Caki2 (cell line): ENCODE measurements at places on chromosomes 3 and 15. TPM values are rescaled to one million over a fixed set of nuclear protein-coding genes. Genes with fewer than 3 reads are reported as not detected.

Gene CCR8
- not detected in 2 replicates for total RNA-seq

Gene ERICH6
- total RNA-seq = not detected in 2 replicates

Gene SERINC4
- not detected in 2 replicates for total RNA-seq

Gene STAC
- 8.7 and 13.3 TPM in 2 replicates for total RNA-seq

Gene PP2D1
- not detected in 2 replicates for total RNA-seq

Gene CCDC191
- 0.14 and 0.23 TPM in 2 replicates for total RNA-seq

Gene ZNF80
- total RNA-seq = not detected in 2 replicates

Gene PPP1R14D
- not detected in 2 replicates for total RNA-seq

Gene ASB14
- total RNA-seq = not detected in 2 replicates

Gene SPTBN5
- not detected in 2 replicates for total RNA-seq

Gene LRRC34
- total RNA-seq = 12.0 and 13.2 TPM in 2 replicates

Gene ZNF106
- 7.8 and 27.4 TPM in 2 replicates for total RNA-seq

Gene CLDN18
- not detected in 2 replicates for total RNA-seq

Gene SHC4
- total RNA-seq = 0.41 TPM in 1 of 2 replicates, not detected in the other

DNA sequence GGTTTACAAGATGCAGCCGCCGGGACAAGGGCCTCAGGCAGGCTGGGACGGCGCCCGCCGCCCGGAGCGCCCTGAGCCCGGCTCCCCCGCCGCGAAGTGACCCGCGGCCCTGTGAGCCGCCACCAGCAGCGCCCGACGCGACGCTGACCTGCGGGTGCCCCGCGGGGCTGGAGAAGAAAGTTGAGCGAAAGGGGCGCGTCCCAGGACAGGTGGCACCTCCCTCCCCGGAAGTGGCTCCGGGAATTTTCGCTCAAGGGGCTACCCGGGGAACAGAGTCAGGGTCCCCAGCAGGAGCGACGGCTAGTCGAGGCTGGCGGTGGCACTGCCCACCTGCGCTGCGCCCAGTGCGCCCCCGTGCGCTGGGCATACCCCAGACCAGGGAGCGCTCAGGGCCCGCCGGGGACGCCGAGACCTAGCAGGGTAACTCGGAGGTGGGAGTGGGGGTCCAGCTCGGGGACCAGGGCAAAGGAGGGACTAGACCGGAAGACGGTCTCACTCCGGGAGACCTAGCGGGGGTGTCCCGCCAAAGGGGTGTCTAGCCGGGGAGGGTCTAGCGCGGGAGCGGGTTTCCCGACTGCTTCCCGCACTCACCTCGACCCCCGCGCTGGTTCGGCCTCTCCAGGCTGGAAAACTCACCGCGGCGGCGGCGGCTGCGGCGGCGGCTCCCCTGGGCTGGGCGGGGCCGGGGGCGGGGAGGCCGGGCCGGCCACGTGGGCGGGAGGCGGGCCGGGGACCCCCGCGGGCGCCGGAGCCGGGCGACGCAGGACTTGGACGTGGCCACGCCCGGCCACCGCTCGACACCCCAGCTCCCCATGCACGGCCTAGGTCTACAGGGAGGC lies 18.4 kb downstream of the SPATA12 start:
- DNase-seq = peak; percentile 65

DNA sequence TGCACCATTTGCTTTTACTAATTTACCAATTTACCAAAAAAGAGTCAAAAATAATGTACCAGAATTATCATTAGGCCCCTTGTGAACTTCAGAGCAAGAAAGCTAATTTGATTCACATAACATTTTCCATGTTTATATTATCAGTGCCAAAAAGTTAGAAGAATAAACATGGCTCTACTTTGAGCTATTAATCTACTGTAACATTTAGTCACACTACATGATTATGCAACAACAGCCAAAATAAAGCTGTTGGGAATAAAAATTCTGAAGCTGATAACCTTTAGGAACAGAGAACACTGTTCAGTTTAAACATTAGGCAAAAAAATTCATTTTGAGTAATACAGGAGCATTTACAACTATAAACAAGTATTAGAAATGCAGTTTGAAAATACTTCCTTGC lies 63.6 kb downstream of the PROS1 start:
- no peak for DNase-seq

DNA sequence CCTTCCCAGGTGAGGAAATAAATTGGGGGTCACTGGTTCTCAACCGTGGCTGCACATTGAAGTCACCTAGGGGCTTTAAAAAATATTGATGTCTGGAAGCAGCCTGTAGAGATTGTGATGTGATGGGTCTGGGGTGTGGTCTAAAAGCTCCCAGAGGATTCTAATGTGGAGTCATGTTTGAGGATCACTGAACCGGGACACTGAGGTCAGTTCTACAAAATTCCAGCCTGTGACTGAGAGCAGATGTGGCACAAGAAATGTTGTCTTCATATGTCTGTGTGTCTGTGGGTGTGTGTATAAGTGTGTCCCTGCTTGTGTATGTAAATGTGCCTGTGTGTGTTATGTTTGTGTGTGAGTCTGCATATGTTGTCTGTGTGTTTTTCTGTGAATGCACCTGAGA lies 79.9 kb downstream of the TLE3 start:
- peak; percentile 30 for DNase-seq

GRCh38 chr3:42194943-42195510 lies 71.0 kb downstream of the CCK start:
- DNase-seq = no peak

GRCh38 chr3:156902916-156903315 lies 76.8 kb downstream of the LEKR1 start:
- no peak for DNase-seq

DNA sequence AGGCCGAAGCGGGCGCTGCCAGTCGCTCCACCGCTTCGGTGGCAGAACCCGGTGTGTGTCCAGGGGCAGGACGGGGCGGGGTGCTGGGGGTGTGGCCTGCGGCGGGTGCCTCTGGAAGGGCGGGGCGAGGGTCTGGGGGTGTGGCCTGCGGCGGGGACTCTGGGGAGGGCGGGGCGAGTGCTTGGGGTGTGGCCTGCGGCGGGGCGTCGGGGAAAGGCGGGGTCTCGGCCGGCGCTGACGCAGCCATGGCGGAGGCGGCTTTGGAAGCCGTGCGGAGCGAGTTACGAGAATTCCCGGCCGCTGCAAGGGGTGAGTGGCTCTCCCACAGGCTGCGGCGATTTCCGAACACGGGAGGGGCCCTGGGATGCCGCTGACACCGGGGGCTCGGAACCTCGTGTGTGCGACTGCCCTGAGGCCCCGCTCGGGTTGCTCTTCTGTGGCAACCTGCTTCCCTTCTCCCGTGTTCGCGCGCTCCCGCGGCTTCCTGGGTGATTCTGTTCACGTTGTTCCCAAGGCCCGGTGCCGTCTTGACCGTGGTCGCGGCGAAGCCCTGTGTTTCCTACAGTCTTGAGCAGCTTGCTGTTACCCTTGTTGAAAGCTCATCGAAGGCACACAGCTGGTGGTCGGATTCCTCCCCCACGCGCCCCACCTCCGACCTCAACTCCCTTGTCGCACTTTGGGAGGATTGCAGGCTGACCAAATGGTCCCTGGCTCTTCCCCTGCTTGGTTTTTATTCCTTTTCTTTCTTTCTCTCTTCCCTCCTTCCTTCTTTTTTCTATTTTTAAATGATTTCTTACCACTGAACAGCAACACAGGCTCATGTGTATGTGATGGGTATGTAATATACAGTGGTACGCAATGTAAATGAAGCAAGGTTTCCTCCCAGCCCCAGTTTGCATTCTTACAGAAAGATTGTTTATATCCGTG lies at the start of gene JMJD7:
Gene JMJD7 (plus strand): TSS at position 213 of the 927 bp plus-strand sequence. CDS start 33 bp downstream, at position 246.
- DNase-seq = peak; percentile 64

DNA sequence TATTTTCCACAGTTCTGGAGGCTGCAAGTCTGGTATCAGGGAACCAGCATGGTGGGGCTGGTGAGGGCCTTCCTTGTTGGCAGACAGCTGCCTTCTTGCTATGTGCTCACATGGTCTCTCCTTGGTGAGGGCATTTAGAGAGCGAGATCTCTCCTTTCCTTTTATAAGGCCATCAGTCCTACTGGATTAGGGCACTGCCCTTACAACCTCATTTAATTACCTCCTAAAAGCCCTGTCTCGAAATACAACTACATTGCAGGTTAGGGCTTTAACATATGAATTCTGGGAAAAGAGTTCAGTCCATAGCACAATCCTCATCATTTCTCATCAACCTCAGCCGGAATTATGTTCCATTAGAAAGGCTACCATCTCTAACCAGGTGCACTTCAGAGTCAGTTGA lies 21.9 kb downstream of the ISL2 start:
- no peak for DNase-seq

DNA sequence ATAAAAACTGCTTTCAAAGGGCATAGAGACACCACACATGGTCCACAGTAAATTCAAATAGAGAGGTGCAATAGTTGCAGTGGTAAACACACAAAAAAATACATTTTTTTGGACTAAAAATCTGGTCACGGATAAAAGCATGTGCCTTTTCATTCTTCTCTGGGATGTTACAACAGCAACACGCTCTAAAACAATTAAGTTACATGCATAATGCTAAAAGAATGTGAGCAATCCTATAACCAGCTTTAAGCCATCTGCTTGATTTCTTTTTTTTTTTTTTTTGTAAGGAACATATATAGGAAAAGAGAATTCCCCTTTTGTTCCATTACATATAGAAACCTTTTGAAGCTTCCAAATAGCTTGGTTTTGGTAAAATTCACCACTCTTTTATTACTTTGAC lies 20.0 kb downstream of the WNT5A start:
- no peak for DNase-seq

DNA sequence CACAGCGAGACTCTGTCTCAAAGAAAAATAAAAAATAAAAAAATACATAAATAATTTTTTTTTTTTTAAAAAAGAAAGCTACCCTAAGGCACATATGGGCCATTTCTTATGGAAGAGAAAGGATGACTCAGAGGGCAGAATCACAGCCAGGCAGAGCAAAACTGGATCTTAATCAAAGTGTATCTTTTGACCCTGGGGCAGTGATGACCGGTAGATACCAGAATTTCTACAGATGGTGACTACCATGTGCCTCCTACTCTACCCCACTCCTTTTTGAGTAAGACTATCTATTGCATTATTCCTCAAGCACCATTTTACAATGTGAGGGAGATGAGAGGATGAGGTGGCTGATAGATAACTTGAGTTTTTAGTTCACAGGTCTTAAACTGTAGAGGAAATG lies 26.0 kb downstream of the TARS3 start:
- DNase-seq = no peak

- DNase-seq = peak; percentile 49
Measured at GRCh38 chr3:129688271-129688895, 81.9 kb upstream of the PLXND1 start.

GRCh38 chr15:35724626-35725025 lies 178.7 kb upstream of the DPH6 start:
- DNase-seq = no peak

- DNase-seq = no peak
Measured at GRCh38 chr3:46663591-46664135, 29.8 kb downstream of the ALS2CL start.

GRCh38 chr3:46453526-46454208 lies 11.0 kb downstream of the LTF start:
- no peak for DNase-seq

GRCh38 chr3:16200411-16200810 lies 25.9 kb downstream of the GALNT15 start:
- DNase-seq = no peak

GRCh38 chr3:93979850-93980676 lies at the start of gene ARL13B:
TSS of gene ARL13B (plus strand) at chr3:93980155. CDS start at chr3:93980424, 269 bp downstream.
- peak; percentile 96 for DNase-seq

DNA sequence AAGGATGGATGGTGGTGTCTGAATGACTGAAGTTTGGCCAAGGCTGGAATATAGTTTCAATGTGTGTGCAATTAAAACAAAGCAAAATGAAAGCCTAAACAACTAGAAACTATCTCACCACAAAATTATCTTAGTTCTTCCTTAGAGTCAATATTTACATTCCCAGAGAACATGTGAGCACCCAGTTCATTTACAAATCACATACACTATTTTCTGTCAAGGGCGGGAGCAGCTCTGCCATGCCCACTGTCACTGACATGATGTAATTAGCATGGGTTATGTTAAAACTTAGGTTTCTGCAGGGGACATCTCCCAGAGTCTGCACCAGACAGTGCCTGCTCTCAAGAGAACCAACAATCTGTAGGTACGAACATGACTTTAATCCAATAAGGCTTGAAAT lies 65.0 kb downstream of the PDZRN3 start:
- DNase-seq = no peak

DNA sequence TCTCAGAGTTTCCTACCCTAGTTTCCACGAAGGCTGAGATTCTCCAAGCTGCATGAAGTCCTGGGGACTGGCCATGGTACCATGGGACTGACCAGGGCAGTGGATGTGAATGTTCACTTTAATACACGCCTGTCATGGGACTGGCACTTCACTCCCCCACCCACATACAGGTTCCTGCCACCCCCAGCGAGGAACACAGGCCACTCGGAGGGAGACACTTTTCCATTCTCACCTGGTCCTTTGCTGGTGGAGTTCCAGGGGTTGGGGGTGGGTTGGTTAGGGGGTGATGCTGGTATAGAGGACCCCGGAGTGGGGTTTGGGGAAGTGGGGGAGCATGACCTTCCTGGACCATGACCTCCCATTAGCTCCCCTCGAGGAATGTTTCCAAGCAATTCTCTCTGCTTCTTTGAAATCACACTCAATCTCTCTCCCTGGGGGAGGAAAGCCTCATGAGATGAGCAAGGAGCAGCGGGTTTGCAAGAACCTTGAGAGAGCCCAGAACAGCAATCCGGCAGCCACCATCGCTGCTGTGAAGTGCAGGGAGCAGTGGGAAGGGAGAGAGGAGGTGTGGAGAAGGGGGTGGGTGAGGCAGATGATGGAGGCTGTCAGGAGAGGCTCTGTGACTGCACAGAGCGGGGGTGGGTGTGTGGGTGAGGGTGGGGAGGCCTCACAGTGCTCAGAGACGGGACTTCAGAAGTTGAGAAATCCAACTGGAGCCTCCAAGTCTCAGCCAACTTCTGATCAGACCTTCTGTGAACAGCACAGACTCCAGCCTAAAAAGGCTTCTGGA lies 69.7 kb downstream of the ADCY5 start:
- no peak for DNase-seq

GRCh38 chr3:185145511-185145910 lies 7.3 kb downstream of the C3orf70 start:
- no peak for DNase-seq

- no peak for DNase-seq
Measured at GRCh38 chr3:126925411-126926171, 57.3 kb upstream of the PLXNA1 start.

DNA sequence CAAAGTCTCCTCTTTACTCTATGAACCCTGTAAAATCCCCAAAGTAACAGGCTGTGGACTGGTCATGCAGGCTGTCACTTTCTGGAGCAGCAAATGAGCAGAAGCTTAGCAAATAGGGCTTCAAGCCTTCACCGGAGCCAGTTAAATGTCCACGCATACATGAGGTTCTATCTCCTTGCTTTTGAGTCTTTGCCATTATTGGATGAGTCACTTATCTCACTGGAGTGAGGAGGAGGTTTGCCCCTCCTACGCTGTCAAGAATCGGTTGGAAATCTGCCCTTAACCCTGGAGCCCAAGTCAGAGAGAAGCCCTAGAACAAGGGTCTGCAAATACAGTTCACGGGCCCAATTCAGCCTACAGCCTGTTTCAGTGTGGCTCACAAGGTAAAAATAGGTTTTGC lies 126.1 kb upstream of the CTNNB1 start:
- DNase-seq = no peak
